NCI-H524 treated with DMSO at 0.1 percent for 48 hours (cell line): ENCODE measurements at places on chromosomes 11 and 22.

GRCh38 chr22:19207401-19207808, 28.9 kb upstream of the SLC25A1 start:
- DNase-seq: no peak

DNA sequence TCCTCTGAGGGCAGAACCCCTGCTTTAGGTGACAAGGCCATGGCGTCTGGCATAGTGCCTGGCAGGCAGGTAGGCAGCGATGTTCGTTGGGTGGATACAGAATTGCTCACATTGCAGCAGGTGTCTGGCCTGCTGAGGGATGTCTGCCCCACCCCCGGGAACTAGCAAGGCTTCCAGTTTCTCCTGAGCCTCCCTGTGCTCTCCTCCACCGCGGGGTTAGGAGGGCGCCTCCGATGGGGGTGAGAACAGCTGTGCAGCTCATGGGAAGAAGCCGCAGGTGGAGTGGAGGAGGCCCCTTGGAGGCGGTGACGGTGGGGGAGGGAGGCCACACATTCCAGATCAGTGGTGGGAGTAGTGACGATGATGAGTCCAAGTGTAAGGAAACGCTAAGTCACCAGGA, 48.3 kb upstream of the JAM3 start:
- no peak for DNase-seq

- no peak for DNase-seq
Measured at GRCh38 chr22:29270475-29271271, 2.6 kb downstream of the EWSR1 start.

GRCh38 chr11:114219559-114220349, 76.4 kb upstream of the NNMT start:
- peak; percentile 3 for DNase-seq

DNA sequence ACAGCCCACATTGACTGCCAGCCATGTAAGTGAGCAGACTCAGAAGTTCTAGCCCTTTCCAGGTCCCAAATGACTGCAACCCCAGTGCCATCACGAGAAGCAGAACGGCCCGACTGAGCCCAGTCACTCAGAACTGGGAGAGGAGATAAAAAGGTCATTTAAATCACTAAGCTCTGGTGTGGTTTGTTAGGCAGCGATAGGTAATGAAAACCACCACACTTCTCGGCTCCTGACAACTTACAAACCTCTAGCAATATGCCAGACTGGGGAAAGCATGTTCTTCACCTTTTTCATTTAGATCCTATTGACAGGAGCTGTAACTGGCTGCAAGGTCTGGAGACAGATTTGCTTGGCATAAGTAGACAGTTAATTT, 6.7 kb downstream of the SLC15A3 start:
- no peak for DNase-seq

GRCh38 chr11:33967451-33967850, 75.6 kb upstream of the LMO2 start:
- no peak for DNase-seq

- no peak for DNase-seq
Measured at GRCh38 chr22:27768027-27768653, 33.4 kb downstream of the MN1 start.

DNA sequence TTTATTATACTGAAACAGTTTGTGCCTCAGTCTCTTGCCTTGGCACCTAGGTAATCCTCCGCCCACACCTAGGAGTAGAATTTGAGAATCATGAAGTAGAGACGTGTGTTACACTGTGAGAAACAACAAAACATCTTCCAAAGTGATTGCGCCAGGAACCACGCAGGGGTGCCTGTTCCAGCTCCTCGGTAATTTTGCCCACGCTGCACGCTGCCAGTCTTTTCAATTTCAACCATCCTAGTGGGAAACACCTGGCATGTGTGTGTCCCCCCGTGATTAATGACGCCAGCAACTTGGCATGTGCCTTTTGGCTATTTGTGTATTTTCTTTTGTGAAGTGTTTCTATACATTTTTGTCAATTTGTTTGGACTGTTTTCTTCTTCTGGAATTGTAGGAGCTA, 919.1 kb downstream of the BRD1 start:
- DNase-seq: no peak

GRCh38 chr11:18229501-18229900, 7.1 kb downstream of the SAA4 start:
- no peak for DNase-seq

- DNase-seq: no peak
Measured at GRCh38 chr11:1503708-1504104, 17.1 kb upstream of the MOB2 start.

GRCh38 chr11:121291319-121291718, 1.3 kb upstream of the SC5D start:
- DNase-seq: no peak

DNA sequence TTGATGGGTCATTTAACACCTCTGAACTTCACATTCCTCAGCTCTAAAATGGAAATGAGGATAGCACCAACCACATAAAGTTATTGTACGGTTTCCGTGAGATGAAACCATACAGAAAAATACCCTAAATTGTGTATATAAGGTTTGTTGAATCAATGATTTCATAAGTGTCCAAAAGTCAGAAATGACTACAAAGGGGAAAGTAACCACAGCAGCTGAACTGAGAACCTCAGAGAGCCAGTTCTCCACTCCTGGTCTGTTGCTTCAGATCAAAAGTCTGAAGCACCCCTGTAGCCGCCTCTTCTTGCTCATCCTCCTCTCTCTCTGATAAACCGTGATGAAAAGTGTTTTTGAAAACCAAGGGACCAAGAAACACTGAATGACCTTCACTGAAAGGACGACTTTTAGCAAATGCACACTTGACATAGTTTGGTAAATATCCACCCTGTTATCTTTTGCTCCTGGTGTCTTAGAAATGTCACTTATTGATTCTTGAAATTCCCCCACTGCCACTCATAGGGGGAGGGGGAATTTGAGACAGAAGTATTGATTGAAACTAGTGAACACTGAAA, 194.5 kb downstream of the NAV2 start:
- DNase-seq: no peak

- DNase-seq: no peak
Measured at GRCh38 chr22:37172266-37173245, 15.5 kb downstream of the C1QTNF6 start.

GRCh38 chr11:83656796-83657330, 370.7 kb upstream of the CCDC90B start:
- DNase-seq: no peak

DNA sequence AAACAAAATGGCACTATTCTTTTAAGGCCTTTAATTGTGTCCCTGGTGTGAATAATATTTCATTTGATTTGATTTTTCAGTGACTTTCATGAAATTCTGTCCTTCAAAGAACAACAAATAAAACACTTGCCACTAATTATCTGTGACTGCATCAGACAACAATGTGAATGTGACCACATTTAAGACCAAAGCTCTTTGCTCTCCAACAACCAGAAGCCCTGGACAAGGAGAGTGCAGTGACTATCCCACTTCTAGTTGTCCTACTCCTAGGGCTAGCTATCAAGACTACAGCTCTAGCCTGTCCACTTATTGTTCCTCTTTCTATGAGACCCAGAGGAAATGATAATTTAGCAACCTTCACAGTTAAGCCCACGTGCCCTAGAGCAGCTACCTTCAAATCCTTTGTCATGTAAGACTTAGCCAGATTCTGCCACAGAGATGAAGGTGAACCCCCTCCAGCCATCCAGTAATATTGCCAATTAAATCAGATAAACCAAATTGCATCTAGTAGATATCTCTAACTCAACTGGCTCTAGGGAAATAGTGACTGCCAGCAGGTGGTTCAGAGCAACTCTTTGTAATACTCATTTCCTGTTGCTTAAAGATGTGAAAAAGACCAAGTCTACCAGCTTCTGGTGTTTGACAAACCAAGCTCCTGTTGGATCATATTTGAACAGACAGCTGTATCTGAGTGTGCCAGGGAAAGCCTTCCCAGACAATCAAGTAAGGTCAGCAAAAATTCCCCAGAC, 142.6 kb upstream of the BLID start:
- DNase-seq: no peak

- DNase-seq: no peak
Measured at GRCh38 chr11:34251589-34251980, 106.2 kb downstream of the ABTB2 start.

DNA sequence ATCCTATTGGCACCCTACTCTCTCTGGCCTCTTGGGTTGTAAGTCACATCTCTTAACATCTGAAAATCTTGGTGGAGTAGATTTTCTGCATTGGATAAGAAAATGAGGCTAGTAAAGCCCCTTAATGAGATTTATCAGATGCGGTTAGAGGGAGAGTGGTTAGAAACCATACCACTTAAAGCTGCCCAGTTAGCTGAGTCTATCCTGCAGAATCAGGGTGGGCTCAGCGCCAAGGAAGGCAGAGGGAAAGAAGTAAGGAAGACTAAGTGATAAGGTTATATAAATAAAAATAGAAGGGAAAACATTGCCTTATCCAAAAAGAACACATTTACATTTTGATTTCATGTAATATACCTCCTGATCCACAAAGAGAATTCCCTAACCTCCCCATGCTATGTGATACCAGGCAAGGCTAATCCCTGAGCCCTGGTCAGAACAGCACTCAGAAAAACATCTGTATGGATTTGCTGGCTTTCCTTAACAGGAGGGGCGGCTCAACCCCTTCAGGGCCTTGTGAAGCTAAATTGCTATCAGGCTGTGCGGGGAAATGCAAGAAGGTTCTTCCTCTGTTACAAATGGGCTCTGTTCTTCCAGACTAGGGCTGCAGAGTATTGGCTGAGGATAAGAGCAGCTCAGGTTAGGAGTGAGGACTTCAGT, 101.7 kb downstream of the SNX19 start:
- DNase-seq: no peak

DNA sequence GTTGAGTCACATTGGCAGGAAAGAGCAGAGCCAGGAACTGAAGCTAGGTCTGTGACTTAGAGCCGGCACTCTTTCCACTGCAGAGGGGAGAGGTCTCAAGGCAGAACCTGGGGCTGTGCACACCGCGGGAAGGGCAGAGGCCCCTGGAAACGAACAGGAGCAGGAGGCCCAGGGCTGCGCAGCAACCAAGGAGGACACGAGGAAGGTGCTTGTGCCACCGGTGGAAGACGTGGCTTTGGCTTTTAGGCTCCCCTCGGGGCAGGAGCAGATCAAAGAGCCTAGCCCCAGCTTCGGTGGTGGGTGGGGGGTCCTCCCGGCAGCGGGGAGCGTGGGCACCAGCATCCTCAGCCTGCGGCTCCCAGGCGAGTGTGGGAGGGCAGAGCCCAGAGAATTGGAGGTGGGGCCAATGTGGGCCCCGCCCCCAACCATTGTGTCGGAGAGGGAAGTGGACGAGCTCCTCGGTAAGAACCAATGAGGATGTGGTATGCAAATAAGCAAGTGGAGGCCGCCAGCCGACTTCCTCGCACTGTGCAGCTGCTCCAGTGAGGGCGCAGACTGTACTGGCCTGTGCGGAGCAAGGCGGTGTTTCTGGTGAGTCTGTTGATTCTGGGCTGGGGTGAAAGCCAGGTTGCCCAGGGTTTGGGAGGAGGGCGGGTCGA, at the start of gene CCDC116:
TSS of gene CCDC116 (plus strand) at position 524 of the 659 bp plus-strand sequence. CDS start 422 bp downstream, outside the sequence.
- DNase-seq: no peak

GRCh38 chr11:2178906-2179494, 7.4 kb upstream of the TH start:
- DNase-seq: no peak

DNA sequence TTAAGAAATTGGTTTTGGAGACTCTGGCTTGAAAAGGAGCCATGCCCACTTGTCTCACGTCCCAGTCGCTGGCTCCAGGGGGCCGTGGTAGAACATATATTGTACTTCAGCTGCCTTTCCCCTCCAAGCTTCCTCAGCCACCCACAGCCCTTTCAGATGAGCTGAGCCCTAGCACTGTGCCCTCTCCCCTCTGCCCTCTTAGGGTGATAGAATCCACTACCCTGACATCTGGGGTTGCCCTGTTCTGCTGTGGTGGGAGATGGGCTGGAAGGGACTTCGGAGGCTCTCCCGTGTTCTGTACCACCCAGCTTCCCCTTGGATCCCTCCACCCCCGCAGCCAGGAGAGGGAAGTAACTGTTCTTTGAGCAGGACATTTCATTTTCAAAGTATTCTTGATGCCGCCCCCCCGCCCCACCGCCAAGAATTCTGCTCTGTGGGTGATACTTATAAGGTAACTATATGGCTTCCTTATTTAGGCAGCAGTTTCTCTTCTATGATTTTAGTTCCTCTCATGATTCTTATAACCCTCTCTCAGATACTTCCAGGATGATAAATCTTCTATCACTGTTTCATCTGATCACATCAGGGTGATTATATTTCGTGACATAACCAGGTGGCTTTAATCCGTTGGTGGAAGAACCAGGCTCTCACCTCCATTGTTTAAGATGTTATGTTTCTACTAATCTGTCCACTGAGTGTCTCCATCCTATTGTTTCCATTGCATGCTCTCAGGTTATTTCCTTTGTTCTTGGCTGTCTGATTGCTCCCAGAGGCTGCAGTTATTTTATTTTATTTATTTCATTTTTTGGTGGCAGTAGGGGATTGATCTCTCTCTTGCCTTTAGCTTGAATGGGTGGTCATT, 24.1 kb downstream of the ZBTB16 start:
- no peak for DNase-seq

- no peak for DNase-seq
Measured at GRCh38 chr22:46587492-46588278, 32.5 kb upstream of the GRAMD4 start.

DNA sequence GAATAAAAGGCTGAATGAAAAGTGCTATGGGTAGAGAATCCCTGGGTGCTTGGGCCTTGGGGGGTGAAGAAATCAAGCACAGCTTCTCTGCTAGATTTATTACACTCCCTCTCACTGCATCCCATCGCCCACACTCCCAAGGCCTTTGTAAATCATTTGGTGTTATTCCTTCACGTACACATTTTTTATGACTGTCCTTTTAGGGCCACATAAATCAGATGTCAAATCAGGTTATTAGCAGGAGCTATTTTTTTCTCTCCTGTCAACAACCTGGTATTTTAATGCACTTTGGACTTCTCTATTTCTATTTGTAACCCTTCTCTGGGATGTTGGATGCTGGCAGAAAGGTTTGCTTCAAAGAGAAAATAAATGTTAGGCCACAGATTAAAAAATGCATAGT, 408.8 kb downstream of the INSC start:
- no peak for DNase-seq

DNA sequence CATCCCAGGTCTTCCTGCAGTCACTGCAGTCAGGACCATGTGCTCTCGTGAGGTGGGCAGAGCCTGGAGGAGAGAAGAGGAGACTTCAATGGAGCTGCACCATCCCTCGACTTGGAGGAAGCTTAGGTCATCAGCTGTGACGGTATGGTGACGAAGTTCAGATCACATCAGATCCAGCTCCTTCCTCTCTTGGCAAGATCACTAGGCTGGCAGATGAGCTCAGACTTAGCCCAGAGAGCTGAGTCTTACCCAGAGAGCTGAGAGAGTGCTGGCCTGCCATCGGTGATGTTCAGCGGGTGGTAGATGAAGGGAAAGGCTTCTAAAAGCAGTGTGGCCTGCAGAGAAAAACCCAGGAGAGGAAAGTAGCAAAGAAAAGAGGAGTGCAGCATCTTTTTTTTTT, 1.8 kb upstream of the SLC15A3 start:
- no peak for DNase-seq

GRCh38 chr11:61893981-61894380, 2.6 kb upstream of the FADS3 start:
- no peak for DNase-seq

DNA sequence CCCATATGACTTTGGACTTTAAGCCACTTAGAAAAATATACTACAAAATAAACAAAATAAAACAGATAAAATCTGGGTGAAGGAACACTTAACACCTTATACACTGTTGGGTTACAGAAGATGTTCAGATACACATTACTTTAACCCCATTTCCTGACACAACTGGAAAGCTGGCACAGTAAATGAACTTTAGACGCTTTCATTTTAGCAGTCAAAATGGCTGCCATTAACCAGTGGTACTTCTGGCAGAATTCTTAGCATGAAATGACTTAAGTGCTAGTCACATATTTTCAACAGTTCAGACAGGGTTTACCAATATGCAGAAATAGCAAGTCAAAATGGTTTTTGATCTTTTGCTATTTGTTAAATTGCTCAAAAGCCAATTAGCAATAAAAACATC, 37.9 kb downstream of the PIK3C2A start:
- DNase-seq: no peak
